ENCODE measurements at places on chromosomes 1 and 21. TPM values are rescaled to one million over a fixed set of nuclear protein-coding genes. Genes with fewer than 3 reads are reported as not detected.

DNA sequence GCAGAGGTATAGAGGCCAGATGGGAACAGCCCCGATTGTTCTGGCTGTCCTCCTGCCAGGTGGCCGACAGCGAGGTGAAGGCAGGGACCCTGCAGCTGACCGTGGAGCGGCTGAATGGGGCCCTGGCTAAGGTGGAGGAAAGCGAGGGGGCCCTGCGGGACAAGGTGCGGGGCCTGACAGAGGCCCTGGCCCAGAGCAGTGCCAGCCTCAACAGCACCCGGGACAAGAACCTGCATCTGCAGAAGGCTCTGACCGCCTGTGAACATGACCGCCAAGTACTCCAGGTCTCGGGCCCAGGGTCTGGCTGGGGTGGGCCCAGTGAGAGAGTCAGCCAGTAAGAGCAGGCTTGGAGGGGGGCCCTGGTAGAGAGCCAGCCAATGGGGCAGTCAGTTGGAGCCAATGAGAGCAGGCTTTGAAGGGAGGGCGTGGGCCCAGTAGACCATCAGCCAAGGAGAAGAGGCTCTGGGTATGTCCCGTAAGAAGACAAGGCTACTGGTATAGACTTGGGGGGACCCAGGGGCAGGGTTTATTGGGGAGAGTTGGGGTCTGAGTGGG lies 11.3 kb downstream of the MFAP2 start:
- DNase-seq: no peak

- no peak for DNase-seq
Observed at GRCh38 chr1:27339213-27339612, 2.6 kb upstream of the SYTL1 start.

DNA sequence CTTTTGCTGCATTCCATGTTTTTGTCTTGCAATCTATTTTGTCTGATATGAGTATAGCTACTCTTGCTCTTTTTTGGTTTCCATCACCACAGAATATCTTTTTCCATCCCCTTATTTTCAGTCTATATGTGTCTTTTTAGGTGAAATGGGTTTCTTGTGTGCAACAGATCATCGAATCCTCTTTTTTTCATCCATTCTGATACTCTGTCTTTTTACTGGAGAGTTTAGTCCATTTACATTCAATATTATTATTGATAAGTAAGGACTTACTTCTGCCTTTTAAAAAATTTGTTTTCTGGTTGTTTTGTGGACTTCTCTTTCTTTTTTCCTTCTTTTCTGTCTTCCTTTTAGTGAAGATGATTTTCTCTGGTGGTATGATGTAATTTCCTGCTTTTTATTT lies 64.6 kb upstream of the CD55 start:
- no peak for DNase-seq

DNA sequence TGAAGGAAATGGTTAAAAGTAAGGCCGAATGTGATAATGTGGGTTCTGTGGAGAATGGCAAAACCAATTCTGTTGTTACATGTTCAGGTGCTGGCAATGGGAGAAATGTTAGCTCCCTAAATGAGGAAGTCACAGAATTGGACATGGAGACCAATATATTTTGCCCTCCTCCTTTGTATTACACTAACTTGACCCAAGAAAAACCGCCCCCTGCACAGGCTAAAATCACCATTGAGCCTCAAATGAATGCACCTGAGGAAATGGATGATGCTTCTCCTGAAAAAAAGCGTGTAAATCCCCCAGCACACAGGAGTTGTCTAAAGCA lies 932 bp downstream of the MAP10 start:
- DNase-seq: no peak

FMO5 gene
- 48.2 TPM for total RNA-seq

Data from HepG2 (cell line).